GM12892 (cell line): ENCODE measurements at places on chromosomes 2 and 18.

DNA sequence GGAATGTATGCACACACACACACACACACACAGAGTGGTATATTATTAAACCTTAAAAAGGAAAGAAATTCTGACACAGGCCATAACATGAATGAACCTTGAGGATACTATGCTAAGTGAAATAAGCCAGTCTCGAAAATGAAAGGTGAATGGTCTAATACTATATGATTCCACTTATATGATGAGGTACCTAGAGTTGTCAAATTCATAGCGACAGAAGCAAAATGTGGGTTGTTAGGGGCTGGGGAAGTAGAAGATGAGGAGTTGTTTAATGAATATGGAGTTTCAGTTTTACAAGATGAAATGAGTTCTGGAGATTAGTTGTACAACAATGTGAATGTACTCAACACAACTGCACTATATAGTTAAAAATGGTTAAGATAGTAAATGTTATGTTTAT is 118.1 kb downstream of the ABCA12 start:
- DNase-seq = no peak

DNA sequence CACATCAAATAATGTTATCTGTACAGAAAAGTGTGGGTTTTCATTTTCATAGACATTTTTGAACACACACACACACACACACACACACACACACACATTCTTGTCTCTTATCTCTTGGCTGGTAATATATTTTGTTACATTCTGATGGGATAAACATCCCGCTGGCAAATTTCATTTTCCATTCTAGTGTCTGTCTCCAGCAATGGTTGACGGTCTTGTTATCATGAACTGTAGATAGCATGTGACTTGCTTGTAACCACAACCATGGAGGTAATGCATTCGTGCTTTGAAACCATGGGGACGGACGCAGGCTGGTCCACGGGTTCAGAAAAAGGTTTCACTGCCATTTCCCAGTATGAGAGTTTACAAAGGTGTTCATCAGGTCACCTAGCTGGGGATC is 156.4 kb downstream of the PPP1R1C start:
- DNase-seq = no peak

- DNase-seq = no peak
Observed at GRCh38 chr2:209526561-209526960, 102.7 kb downstream of the MAP2 start.

GRCh38 chr2:69668598-69668997 is 25.1 kb upstream of the AAK1 start:
- DNase-seq = no peak
